CD4-positive, alpha-beta T cell treated with Interleukin-1 beta for 1 hour (primary cell): ENCODE measurements at places on chromosomes 2 and 18.

DNA sequence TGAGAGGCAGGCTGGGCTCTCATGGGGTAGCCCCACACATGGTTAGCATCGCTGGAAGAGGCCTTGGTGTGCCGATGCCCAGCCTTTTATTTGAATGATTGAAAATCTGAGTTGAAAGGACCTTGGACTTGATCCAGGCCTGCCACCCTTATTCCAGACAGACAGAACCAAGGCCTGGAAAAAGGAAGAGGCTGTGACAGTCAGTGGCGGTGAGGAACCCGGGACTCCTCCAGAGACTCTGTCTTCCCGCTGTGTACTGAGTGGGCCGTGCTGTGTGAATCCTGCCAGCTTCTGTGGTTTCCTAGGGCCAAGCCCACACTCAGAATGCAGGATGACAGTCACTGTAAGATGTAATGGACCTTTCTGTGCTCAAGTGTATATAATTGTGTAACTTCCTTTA lies 218.5 kb downstream of the LDLRAD4 start:
- no peak for DNase-seq

GRCh38 chr18:63112706-63113105 lies 206.9 kb downstream of the BCL2 start:
- DNase-seq: no peak

DNA sequence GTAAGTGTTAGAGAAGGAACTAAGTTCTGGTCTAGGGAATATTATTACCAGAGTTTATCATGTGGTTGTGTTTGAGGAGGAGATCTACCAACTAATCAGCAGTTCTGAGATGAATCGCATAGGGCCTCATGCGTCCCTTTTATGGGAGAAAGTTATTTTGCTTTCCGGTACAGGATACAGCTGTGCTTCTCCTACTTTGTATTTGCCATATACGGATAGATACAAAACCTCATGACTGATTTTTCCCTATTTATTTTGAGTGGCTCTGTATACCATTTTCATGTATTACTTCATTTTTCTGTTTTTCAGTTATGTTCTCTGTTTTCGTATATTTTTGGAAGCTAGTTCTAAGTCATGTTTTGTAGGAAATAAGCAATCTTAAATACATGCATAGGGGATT lies 66.8 kb downstream of the ACSL3 start:
- no peak for DNase-seq

GRCh38 chr18:45173799-45174519 lies 441.3 kb upstream of the SLC14A2 start:
- DNase-seq: no peak

DNA sequence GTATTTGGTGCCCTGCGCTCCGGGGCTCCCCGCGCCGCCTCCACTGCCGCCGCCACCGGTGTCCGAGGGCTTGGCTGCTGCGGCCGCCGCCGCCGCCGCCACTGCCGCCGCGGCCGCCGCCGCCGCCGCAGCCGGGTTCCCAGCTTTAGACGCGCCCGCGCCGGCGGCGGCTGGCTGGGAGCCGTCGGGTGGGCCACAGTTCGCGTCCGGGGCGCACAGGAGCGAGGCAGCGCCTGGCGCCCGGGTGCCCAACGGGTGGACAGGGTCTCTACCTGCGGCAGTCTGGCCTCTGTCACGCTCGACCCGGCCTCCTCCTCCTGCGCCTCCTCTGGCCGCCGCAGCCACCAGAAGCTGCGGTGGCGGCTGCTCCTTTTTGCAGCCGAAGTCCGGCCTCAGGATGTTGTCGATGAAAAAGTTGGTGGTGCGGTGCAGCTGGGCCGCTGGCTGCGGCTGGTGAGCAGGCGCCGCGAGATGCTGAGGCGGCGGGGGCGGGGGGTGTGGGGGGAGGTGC lies 951 bp downstream of the EN1 start:
- DNase-seq: no peak

GRCh38 chr2:592737-593136 lies 84.5 kb downstream of the TMEM18 start:
- DNase-seq: no peak
